ENCODE measurements at places on chromosomes 7 and 10.

DNA sequence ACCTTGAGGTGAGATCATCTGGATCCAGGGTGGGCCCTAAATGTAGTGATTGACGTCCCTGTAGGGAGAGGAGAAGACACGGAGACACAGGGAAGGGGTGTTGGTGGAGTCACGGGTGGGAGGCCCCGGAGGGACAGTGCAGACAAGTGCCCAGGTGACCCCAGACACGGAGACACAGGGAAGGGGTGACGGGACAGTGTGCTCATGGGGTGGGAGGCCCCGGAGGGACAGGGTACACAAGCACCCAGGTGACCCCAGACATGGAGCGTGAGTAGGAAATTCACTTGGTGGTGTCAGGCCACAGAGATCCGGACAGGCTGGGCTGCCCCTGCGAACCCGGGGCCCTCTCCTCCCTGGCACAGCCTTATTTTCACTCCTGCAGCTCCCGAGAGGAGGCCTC, 176.9 kb downstream of the PTPRN2 start:
- no peak for DNase-seq

DNA sequence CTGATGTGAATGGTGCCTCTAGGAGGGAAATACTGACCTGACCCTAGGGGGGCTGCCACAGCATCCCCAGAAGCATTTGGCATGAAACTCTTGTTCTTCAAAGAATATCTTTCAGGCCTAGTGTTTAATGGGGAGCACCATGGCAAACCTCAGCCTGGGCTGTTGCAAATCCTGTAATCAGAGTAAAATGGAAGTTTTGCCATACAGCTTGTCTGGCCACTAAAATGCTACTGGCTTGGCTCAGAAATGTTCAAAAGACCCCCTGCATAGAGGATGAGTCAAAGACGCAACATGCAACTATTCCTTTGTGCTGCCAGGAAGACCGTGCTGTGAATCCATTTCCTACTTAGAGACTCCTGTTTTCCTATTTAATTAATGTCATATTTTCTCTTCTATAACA, 26.7 kb downstream of the HECW1 start:
- no peak for DNase-seq

GRCh38 chr10:60777696-60778213, 523 bp upstream of the CDK1 start:
- no peak for DNase-seq

DNA sequence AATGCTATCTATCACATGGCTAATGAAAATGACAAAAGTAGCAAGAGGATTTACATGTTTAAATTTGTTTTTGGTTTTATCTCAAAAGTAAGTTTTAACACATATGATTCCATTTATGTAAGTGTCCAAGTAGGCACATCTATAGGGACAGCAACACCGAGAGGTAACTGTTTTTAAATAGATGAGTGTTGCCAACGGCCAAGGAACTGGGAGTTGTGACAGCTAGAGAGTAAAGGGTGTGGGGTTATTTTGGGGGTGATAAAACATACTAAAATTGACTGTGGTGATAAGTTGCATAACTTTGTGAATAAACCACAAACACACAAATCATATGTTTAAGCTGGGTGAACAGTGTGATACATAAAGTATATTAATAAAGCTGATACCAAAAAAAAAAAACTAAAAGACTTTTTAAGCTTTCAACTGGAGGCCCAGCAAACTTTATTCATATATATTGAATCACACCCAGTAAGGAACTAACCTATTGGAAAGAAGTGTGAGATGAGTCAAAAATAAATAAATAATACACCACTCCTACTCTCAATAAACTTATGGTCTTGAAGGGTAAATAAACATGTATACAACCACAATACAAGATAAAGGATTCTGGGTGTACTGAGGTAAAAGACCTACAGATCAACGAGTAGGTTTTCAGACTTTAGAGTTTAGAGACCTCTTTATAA, 33.0 kb downstream of the LRRC72 start:
- DNase-seq = no peak

Measured in GM12865 (cell line).